Occipital lobe (tissue), 3 donors: ENCODE measurements at places on chromosomes 16 and 17. TPM values are rescaled to one million over a fixed set of nuclear protein-coding genes. Genes with fewer than 3 reads are reported as not detected.

The WNK4 gene
- total RNA-seq: 0.31 TPM

The KRTAP4-1 gene
- not detected for total RNA-seq

The ABI3 gene
- total RNA-seq: 0.62 TPM

The SSH2 gene
- total RNA-seq: 19.8 TPM

The OTOP3 gene
- not detected for total RNA-seq

GRCh38 chr17:33294994-33295393 lies 1.9 kb upstream of the ASIC2 start:
- no peak for DNase-seq

GRCh38 chr16:53080345-53081031 lies 25.7 kb downstream of the CHD9 start:
- peak; percentile 7 for DNase-seq

DNA sequence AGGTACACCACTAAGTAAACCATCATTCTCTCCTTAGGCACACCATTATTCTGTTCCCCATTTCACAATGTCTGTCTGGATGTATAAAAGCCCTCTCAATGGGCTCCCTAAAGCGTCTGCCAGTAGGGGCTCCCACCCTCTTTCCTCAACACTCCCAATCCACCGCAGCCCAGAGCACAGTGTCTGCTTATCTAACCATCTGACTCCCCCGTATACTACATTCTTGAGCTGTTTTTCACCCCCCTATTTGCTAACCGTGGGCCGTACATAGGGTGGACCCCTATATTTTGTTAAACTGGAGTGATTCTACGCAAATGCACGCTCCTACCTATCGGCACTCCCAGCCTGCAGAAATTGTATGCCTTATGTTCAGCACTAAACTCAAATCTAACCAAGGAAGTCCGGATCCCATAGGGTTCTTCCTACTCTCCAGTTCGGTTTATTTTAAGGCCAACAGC lies 685 bp upstream of the PSMD3 start:
- DNase-seq: no peak

DNA sequence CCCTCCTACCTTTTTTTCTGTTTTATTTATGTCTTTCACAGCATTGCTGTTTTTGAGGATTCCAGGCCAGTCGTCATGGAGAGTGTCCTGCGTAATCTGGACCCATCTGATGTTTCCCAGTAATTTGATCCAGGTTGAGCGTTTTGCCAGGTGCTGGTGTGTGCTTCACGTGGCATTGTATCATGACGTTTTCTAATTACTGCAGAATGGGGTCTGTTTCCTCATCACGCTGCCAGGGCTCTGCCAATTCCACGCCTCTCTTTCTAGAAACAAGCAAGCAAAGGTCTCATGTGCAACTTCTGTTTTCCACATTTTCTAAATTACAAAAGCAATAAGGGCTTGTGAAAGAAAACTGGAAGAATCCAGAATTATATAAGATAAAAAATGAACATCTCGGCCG lies 28.3 kb upstream of the BHLHA9 start:
- DNase-seq: no peak

- no peak for DNase-seq
Measured at GRCh38 chr17:51947160-51947735, 211.3 kb downstream of the CA10 start.

GRCh38 chr17:63961355-63962212 lies 11.1 kb downstream of the SCN4A start:
- no peak for DNase-seq

DNA sequence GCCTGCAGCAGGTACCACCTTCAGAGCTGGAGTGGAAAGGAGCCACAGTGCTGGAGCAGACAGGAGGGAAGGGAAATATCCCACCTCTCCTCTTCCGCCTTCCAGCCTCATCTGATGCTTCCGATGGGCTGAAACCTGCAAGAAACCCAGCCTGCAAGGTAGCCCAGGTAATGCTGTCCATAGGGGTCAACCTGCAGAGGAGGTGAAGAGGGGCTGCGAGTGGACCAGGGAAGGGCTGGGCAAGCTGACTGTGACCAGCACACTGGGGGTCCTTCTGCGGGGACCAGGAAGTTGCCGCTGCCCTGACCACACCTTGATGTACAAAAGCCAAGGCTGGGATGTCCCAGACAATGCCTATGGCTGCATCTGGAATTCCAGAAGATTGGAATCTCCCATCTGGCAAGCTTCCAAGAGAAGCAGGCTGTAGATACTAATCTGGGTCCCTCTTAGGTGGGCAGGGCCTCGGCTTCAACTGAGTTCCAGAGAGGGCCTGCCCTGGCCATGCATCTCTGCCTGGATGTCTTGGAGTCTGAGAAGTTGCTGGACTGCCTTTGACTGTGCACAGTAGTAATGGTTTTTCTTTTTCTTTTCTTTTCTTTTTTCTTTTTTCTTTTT lies 5.8 kb downstream of the FOXL1 start:
- no peak for DNase-seq

DNA sequence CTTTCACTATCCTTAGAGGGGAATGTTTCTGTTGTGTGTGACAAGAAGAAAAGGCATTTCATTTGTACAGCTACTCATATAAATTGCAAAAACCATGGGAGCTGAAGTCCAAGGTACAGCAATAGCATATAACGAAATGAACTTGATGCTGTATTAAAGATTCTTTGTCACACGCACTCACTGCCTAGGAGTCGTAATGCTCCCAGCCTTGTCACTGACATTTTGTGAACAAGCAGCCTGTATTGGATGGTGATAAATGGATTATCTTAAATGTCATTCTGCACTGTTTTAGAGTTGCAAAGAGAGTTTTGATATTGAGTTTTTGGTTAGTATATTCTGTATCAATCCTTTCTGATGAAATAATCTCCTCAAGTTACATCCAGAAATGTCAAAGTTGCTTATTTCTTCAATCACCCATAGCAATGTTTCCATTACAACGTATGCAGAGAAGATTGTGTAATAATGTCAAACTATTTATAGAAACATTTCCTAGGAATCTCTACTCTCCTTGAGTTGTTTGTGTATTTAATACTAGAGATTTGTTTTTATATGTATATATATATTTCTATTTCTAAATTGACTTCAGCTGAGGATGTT lies 270.6 kb downstream of the FTO start:
- DNase-seq: no peak

DNA sequence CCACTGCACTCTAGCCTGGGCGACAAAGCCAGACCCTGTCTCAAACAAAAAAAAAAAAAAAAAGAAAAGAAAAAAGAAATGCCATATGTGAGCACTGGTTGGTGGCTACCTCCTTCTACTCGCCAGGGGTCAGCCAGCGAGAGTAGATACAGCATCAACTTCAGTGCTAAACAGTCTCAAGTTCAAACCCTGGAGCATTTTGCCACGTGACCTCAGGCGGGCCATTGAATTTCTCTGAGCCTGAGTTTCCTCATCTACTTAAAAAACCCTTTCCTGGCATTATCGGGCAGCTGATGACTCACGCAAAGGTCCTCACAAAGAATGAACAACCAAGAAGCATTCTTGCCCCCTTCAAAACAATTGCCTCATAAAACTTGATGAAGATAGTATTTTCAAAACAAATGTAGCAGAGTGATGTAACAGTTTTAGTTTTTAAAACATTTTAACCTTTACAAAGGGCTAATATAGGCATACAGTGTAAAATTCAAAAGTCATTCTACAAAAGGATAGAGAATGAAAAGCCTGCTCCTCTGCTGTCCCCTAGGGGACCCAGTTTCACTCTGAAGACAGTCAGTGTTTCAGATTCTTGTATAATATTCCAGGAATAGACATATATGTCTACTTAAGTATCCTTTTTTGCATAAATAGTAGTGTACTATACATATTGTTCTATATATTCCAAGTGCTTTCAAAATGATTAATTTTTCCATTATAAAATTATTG lies 28.4 kb downstream of the DNAH2 start:
- DNase-seq: no peak
